IPS DF 6.9 (cell line): ENCODE measurements at places on chromosomes 3 and 15.

- DNase-seq = no peak
Observed at GRCh38 chr3:170469151-170470062, 50.7 kb downstream of the CLDN11 start.

DNA sequence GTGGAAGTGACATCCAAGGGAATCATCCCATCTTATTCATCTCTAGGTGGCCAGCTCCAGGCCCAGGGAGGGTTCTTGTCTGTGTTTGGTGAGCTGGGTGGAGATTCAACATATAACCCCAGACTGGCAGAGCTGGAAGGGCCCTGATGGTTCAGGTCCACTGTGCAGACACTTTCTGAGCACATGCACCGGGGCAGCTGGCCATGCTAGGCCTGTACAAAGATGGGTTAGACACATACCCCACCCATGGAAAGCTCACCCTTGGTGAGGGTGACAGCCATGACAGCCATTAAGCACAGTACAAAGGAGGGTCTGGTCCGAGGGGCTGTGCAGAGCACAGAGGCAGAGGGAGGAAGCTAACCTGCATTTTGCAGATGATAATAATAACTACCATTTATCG, 100.4 kb downstream of the CORO2B start:
- no peak for DNase-seq

GRCh38 chr3:53240989-53241972, 14.5 kb downstream of the TKT start:
- DNase-seq = no peak

DNA sequence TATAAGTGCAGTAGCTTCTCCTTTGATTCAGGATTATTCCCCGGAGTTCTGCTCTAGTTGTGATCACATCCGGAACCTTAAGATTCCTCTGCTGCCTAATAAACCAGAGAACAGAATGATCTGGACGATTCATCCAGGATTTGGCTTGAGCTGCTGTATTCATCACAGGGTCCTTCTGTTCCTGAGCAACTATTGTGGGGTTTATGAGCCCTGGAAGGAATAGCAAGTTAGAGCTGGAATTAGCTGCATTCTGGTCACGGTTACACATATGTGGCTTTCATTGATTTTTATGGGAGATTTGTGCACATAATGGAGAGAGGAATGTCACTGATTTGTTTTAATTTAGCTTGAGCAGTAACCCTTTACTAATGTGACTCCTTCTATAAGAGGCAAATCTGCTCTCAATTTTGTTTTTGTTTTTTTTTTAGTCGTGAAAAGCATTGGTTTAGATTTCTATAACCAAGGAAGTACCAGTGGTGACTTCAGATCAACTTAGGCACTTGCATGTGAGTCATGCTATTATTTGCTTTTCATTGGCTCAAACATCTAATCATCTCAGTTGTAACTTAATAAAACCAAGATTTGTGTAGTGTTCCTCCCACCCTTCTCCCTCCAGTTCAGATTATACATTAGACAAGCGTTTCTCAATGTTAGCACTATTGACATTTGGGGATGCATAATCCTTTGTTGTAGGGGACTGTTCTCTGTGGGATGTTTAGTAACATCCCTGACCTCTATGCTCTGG, 148.5 kb downstream of the OTOL1 start:
- no peak for DNase-seq

DNA sequence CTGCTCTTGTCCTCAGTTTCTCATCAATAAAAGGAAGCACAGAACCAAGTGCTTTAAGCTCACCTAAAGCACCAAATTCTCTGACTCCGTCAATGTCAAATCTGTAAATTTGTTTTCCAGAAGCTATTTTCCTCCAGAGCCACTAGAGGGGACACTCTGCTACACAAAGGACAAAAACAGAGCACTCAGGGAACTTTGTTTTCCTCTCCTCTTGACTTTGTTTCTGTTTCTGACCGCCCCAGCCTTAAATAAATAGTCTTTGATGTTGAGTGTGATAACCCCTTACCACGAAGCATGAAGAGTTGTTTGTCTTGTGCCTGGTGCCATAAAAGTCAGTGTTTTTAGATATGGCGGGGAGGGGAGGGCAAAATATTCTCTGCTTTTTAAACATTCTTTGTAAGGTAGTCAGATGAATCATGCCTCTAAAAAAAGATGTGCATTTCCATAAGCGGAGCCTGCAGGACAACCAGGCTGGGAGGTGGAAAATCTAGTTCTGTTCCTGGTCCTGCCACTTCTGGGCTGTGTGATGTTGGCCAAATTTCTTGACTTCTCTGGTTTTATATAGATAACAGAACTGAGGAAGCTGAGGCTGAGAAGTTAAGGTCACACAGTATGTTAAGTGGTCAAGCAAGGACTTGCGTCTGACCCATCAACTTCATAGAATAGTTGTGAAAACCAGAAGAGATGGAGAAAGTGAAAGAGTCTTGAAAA, 7.3 kb upstream of the ZBTB38 start:
- no peak for DNase-seq

- DNase-seq = no peak
Observed at GRCh38 chr3:85258819-85259218, 300.0 kb downstream of the CADM2 start.

GRCh38 chr3:127915115-127915936, at the start of gene KBTBD12:
Gene KBTBD12 (plus strand): TSS chr3:127915232. CDS start chr3:127923062, 7,830 bp downstream.
- DNase-seq = no peak

GRCh38 chr3:126870608-126871210, 112.2 kb upstream of the PLXNA1 start:
- no peak for DNase-seq

DNA sequence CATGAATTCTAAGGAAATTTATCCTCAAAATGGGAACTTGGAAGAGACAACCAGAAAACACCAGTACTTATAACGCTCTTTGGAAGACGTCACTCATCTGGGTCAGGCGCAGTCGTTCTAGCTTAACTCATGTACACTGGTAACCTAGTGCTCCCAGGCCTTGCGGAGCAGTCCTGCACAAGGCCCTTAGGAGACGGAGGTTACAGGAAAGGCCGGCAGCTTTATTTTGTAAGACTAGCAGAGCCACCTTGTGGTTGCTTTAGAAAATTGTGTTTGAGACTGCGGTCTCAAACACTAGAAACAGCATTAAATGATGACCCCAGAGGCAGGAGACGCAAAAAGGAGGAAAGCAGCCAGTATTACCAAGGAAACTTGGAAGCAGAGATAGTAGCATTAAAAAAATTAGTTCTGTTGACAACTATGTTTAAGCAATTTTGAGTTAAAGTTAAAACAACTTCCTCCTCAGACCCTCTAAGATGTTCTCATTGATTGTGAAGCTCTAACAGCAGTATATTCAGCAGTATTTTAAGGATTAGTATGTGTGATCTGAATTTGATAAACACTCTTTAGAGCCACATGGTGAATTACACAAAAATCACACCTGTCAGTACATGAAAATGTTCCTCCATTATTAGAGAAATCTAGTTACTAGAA, 141.9 kb upstream of the C2CD4B start:
- DNase-seq = peak; percentile 70

- no peak for DNase-seq
Observed at GRCh38 chr3:5006755-5007202, 27.5 kb downstream of the BHLHE40 start.

DNA sequence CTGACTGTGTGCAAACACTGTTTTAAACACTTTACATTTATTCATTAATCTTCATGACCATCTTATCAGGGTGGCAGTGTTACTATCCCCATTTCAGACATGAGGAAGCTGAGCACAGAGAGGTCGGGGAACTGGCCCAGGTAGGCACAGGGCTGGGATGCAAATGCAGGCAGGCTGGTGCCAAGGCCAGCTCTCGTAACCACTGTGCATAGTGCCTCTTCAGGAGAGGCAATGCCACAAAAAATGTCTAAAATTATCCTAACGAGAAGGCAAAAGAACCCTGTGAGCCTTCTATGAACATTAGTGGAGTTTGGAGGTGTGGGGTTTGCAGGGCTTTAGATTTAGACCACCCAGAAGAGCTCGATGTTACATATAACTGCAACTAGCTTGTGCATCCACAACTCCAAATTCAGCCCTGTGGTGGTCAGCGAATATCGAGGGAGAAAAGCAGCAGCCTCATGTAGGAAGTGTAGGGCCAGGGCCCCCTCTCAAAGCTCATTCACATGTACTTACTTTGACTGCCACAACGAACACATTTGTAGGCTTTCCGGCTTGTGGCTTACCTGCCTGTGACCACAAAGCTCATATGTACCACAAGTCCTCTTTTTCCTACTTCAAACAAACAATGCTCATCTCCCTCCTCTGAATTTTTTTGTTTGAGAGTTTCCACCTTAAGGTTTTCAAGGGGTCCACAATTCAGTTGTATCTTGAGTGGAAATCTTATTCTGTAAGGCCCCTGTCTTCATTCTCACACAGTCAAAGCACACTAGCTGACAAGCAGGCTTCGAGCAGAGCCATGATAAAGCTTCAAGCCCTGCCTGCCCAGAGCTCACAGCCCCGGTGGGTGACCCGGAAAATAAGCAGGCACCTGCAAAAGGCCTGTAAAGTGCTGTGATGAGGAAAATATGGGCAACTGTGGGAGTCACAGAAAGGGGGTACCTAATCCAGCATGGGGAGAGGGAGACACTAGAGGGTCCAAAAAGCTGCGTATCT, 722.9 kb upstream of the CFAP20DC start:
- no peak for DNase-seq

- no peak for DNase-seq
Observed at GRCh38 chr3:4494895-4495264, 1.7 kb downstream of the ITPR1 start.

GRCh38 chr15:56369234-56369633, 4.0 kb downstream of the TEX9 start:
- no peak for DNase-seq
